ENCODE measurements at places on chromosomes 3 and 15. TPM values are rescaled to one million over a fixed set of nuclear protein-coding genes. Genes with fewer than 3 reads are reported as not detected.

- no peak overlapping the region for H3K27ac ChIP-seq
- no peaks in the 10 kb centered on the region for H3K27me3 ChIP-seq
- DNase-seq, result no peak
- no peaks in the 10 kb centered on the region for H3K4me1 ChIP-seq
These were observed 576.3 kb upstream of the NECTIN3 start for GRCh38 chr3:110495201-110495927.

- DNase-seq, result no peak
- H3K27me3 ChIP-seq, result no peaks in the 10 kb centered on the region
- H3K4me3 ChIP-seq, result no peak overlapping the region
- H3K36me3 ChIP-seq, result no peaks in the 10 kb centered on the region
- H3K27ac ChIP-seq, result no peak overlapping the region
These were observed 33.2 kb upstream of the SPPL2A start for GRCh38 chr15:50798684-50799083.

DNA sequence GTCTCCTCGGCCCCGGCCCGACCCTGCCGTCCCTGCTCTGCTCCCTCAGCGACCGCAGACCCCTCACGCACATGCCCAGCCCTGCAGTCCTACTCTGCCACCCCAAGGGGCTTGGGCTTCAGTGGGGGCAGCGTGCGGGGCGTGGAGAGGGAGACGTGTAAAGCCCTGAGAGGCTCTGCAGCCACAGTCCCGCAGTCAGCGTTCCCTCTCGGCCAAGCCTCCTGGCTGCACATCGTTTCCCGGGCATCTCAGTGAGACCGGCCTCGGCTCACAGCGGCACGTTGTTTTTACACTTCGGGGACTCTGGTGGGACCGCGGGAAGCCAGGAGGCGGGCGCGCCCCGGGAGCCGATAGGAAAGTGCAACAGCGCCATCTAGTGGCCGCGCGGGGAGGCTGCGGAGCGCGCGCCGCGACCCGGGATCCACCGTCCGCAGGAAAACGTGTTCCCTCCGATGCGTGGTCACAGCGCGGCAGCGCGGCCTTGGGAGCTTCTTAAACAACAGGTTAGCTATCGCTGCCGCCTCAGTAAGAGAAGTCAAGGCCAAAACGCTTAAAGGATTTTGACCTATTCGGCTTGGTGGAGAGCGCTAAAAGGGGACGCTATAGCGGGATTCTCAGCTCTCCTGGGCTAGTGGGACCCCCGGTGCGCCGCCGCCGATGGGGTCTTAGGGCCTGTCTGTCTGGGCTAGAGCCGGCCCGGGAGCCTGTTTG lies 226.8 kb upstream of the IGF1R start:
- H3K4me1 ChIP-seq, result no peaks in the 10 kb centered on the region
- H3K4me3 ChIP-seq, result no peak overlapping the region
- no peak overlapping the region for H3K27ac ChIP-seq
- H3K36me3 ChIP-seq, result no peaks in the 10 kb centered on the region
- DNase-seq, result peak; percentile 71

Gene SCAPER
- total RNA-seq, result 6.3 TPM

Gene IMPG2
- 0.32 TPM for total RNA-seq

GRCh38 chr3:104610730-104611652 lies 755.7 kb upstream of the ALCAM start:
- H3K4me1 ChIP-seq, result no peaks in the 10 kb centered on the region
- no peak for DNase-seq
- no peak overlapping the region for H3K27ac ChIP-seq
- H3K27me3 ChIP-seq, result no peaks in the 10 kb centered on the region

DNA sequence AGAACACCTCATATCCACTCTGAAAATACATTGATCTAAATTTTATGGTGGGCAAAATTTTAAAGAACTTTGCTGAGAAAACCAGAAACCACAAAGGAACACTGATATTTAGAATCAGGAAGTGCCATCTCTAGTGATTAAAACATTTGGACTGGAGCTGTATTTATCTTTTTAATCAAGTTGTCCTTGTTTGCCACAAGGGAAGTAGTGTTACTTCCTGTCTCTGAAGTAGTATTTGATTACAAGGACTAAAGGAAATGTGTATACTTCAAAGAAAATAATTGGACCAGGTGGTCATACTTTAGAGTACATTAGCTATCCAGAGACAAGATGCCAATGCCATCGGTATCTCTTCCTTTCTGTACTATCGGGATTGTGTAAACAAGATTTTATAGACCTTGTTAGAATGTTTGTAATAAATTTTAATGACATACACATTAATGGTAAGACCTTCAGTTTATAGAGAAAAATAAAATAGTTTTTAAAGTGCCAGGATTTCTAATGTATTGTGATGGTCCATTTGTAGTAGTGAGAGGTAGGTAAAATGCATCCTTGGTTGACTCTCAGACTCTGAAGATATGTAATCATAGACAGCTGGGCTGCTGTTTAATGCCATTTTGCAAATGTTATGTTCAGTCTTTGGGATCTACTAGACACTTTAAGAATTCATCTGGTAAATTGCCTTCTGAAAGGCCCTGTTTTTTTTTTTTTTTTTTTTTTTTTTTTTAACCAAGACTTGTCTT lies 131.9 kb downstream of the B3GALNT1 start:
- no peaks in the 10 kb centered on the region for H3K27me3 ChIP-seq
- DNase-seq, result no peak
- no peak overlapping the region for H3K27ac ChIP-seq
- H3K4me1 ChIP-seq, result no peaks in the 10 kb centered on the region
- no peak overlapping the region for H3K4me3 ChIP-seq

Gene MOBP
- not detected for total RNA-seq

- H3K36me3 ChIP-seq, result no peaks in the 10 kb centered on the region
- H3K27me3 ChIP-seq, result no peaks in the 10 kb centered on the region
- no peak overlapping the region for H3K4me3 ChIP-seq
- no peaks in the 10 kb centered on the region for H3K4me1 ChIP-seq
These were observed 1371.6 kb upstream of the EPHA6 start for GRCh38 chr3:95442766-95443165.

DNA sequence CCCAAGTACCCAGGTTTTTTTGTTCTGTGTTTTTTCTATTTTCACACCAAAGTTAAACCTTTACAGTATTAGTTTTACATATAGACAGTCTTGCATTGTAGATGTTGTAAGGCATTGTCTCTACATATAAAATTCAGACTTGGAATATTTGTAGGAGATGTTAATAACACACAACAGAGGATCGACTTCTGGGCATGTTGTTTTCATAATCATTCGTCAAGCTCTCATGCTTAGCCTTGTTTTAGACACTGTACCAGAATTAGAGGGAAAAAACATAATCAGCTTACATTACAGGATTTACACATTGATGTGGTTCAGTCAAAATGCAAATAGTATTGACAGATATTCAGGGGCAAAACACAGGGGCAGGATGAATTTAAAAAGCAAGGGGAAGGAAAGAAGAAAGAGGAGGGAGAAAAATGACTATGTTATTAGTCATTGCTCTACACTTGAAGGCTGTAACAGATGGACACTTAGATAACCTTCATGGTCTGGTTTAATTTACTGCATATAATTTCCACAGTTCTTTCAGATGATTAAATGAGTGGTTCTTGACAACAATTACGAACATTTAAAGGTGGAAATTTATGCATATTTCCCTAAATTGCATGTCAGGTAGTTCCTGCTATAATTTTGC lies 7.5 kb downstream of the CMSS1 start:
- no peaks in the 10 kb centered on the region for H3K27me3 ChIP-seq
- H3K27ac ChIP-seq, result no peak overlapping the region
- no peak overlapping the region for H3K4me3 ChIP-seq

DNA sequence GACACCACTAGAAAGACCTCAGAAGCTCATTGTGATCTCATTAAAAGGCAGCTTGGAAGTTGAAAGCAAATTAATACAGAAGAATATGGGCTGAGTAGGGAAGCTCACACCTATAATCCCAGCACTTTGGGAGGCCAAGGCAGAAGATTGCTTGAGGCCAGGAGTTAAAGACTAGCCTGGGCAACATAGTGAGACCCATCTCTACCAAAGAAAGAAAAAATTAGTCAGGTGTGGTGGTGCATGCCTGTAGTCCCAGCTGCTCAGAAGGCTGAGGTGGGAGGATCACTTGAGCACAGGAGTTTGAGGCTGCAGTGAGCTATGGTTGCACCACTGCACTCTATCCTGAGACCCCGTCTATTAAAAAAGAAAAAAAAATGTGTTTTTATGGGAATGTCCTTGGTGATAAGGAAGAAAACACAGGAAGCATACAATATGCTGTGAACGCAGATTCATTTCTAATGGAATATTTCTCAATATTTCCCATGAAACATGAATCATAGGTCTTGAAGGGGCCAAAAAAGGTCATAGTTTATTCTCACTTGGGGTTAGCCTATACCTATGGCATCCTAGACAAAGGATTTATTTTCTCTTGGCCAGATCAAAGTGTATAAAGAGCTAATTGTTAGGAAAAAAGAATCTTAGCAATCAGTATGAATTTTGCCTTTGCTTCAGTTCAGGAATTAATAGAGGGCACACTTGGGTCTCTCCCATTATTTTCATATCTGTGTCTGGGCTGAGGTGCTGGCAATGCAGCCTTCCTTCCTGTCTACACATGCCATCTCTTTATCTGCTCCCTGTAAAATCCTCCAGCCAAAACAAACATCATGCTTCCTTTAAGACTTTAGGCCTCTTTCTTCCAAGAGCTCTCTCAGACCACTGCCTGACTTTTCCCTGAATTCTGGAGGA lies 98.2 kb downstream of the FNDC3B start:
- H3K27ac ChIP-seq, result no peak overlapping the region
- no peak for DNase-seq
- no peaks in the 10 kb centered on the region for H3K36me3 ChIP-seq
- H3K4me3 ChIP-seq, result no peak overlapping the region
- H3K27me3 ChIP-seq, result no peaks in the 10 kb centered on the region
- peaks cover 9% of the 10 kb centered on the region for H3K4me1 ChIP-seq

Gene EPHA6
- not detected for total RNA-seq

All from Karpas-422 (cell line).